ENCODE measurements at places on chromosomes 6 and 20.
A peak's percentile ranks its signal among the peaks of the same experiment; 100 is the strongest.

DNA sequence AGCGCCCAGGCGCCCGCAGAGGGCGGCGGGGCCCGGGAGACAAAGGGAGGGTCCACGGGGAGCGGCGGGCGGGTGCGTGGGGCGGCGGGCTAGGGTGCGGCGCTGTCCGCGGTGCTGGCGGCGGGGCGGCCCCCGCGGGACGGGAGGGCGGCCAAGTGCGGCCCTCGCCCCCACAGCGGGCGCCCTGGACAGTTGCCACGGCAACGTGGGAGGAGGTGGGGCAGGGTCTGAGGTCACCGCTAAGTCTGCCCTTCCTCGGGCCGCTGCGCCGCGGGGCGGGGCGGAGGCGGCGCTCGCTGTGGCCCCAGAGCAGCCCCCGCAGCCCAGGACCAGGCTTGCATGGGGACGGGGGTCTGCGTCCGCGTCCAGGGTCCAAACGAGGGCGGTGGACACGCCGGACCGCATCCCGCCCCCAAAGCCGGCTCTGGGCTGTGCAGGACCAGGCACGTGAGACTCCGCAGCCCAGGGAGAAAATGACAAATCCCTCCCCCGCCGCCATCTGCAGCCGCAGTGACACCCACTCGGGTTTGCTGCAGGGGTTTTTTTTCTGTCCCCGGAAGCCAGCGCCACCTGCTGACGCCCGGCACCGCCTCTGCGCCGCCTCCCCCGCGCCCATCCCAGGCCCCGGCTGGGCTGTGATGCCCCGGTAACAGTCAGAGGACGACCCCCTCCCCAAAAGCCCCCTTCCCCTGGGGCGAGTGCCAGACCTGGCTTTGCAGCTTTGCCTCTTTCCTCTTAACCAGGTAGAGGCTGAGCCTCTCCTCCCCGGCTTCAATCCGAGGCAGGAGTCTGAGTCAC lies 36.8 kb downstream of the YTHDF1 start:
- peak; percentile 49 for DNase-seq

DNA sequence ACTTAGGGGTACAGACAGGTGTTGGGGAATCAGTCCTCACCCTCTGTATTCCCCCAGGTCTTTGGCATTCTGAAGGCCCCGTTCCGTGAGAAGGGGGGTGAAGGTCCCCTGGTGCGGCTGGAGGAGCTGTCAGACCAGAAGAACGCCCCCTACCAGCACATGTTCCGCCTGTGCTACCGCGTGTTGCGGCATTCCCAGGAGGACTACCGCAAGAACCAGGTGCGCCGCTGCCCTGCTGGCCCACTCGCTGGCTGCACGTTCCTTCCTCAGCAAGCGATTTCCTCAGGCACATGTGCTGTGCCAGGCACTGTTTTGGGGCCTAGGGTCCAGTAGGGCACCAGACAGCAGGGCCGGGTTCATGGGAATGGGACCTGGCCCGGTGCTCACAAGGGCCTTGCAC lies 44.4 kb downstream of the UQCC2 start:
- DNase-seq: no peak

DNA sequence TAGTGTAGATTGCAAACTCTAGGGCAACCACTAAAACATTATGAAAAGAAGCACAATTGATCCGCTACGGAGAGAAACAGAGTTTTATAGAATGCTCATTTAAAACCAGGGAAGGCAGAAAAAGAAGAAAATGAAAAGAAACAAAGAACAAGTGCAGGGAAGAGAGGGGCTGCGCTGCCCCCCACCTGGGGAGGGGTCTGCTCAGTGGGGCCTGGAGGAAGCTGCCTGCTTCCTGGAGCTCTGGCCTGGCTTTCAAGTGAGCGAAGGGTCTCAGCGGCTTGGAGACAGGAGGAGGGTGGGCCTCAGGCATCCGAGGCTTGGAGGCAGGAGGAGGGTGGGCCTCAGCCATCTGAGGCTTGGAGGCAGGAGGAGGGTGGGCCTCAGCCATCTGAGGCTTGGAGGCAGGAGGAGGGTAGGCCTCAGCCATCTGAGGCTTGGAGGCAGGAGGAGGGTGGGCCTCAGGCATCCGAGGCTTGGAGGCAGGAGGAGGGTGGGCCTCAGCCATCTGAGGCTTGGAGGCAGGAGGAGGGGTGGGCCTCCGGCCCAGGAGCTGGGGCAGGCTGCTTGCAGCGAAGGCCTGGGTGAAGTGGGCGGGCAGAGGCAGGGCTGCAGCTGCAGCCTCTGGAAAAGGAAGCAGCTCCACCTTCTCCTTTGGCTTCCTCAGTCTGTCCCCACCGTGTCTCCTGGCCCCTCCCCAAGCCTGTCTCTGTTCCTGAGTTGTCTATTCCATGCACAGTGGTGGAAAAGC lies 406.3 kb downstream of the TAF4 start:
- DNase-seq: no peak

DNA sequence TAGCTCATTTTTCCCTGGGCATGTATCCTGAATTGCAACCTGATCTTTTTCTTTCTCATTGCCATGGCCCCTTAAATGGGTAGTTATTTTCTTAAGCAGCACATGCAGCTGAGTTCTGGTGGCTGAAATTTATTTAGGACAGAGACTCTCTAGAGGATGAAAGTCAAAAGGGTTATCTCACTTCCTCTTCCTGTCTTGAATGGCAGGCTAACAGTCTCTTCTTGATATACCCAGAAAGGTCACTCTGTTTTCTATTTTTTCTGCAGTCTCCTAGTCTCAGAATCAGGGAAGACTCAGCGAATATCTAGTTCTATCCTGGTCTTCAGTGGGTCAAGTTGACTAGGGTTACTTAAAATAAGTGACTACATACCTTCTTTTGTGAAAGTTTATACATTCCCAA lies 243.3 kb downstream of the EPHA7 start:
- DNase-seq: no peak

GRCh38 chr6:166507809-166508564 lies 78.5 kb downstream of the RAMACL start:
- no peak for DNase-seq

- DNase-seq: no peak
Measured at GRCh38 chr6:143363299-143363698, 87.2 kb downstream of the ADAT2 start.

DNA sequence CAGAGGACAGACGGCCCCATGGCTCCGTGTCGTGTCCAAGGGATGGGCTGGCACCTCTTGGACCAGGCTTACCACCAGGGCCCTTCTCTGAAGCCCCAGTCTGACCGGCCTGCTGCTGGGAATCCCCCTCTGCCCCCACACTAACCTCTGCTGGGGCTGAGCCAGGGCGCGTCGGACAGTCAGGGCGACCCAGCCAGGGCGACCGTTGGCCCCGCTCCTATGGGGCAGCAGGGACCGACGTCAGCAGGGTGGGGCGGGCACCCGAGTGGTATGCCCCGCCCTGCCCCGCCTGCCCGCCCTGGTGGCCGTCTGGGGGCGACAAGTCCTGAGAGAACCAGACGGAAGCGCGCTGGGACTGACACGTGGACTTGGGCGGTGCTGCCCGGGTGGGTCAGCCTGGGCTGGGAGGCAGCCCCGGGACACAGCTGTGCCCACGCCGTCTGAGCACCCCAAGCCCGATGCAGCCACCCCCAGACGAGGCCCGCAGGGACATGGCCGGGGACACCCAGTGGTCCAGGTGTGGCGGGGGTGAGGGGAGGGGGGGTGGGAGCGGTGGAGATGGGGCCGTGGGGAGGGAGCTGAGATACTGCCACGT lies at the start of gene SLC17A9:
SLC17A9 (plus strand) TSS at position 337 of the 595 bp plus-strand sequence; CDS start at position 459, 122 bp downstream.
- peak; percentile 31 for DNase-seq

DNA sequence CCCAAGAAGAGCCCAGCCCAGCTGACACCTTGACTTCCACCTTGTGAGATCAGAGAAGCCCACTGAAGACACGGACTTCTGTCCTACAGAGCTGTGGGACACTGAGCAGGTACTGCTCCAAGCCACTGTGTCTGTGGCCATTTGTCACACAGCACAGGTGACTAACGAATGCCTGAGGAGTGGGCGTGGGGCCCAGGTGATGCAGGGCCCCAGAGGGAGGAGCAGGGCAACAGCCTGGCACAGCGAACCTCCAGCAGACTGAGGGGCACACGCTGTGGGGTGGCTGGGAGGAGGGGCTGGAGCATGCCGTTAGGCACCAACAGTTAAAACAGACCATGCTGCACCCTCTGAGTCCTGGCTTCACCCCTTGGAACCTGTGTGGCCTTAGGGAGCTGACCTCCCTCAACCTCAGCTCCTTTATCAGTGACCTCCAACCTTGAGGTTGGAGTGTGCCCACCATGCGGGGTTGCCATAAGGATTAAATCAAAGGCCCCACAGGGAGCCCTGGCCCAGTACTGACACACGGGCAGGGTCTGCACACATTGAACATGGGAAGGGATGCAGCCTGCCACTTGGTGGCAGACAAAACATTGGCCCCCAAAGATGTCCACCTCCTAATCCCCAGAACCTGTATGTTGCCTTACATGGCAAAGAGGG lies 119.9 kb upstream of the CST7 start:
- DNase-seq: no peak

GRCh38 chr6:89941031-89941762 lies 46.9 kb downstream of the GJA10 start:
- DNase-seq: no peak

GRCh38 chr6:149209871-149210775 lies 107.4 kb upstream of the TAB2 start:
- peak; percentile 11 for DNase-seq

DNA sequence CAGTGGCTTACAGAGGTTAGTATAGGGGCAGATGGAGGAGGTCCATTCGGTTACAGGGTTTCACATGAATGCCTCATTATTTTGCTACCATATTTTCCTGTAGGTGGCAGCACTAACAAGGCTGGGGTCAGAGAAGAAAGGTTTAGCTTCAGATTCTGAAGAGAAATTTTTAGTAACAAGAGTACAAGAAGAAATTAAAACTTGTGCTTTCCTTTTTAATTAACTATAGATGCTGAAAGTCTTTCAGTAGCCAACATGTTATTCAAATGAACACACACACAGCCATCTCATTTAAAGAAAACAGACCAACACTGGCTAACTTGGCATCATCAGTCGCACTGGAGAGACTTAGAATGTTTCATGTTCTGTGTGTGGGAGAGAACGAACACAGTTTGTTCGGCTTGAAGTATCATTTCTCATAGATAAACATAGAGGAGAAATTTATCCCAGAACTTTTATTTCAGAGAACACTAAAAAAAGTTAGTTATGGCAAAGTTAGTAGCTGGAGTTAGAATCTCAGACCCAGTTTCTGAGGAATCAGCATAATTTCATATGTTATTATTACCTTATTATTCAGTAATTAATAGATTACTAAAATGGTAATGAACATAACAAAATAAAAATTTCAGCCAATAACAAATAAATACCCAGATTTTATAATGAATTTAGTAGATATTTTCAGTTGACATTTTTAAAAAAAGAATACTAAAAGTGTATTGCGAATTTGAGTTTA lies 314.0 kb upstream of the RSPO3 start:
- DNase-seq: no peak

GRCh38 chr20:38209054-38209675 lies 44.1 kb upstream of the TGM2 start:
- no peak for DNase-seq

GRCh38 chr20:35648836-35649235 lies 15.9 kb downstream of the CPNE1 start:
- no peak for DNase-seq

DNA sequence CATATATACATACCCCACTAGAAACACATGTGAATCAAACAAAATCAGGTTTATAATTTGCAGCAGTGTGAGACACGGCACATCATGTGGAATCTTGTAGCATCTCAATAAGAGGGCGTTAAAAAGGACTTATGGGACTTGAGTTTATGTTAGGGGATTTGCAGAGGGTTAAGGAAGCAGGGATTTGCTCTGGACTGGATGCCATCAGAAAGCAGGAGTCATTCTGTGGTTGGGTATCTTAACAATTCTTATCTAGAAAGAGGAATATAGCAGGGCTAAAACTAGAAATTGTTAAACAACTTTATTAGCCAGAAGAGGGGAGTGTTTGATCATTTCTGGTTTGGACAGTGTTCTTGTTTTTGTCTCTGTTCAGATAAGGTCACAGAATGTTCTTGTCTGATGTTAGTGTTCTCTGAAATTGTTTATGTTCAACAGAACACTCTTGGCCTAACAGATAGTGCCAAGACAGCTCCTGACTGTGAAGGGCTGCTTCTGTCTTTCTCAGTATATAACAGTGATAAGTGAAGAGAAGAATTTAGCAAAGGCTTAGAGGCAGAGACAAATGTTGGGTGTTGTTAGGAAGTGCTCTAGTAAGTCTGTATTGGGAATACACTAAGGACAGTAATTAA lies 39.2 kb downstream of the LIN28B start:
- DNase-seq: no peak

GRCh38 chr6:155543166-155543847 lies 87.7 kb upstream of the NOX3 start:
- no peak for DNase-seq

DNA sequence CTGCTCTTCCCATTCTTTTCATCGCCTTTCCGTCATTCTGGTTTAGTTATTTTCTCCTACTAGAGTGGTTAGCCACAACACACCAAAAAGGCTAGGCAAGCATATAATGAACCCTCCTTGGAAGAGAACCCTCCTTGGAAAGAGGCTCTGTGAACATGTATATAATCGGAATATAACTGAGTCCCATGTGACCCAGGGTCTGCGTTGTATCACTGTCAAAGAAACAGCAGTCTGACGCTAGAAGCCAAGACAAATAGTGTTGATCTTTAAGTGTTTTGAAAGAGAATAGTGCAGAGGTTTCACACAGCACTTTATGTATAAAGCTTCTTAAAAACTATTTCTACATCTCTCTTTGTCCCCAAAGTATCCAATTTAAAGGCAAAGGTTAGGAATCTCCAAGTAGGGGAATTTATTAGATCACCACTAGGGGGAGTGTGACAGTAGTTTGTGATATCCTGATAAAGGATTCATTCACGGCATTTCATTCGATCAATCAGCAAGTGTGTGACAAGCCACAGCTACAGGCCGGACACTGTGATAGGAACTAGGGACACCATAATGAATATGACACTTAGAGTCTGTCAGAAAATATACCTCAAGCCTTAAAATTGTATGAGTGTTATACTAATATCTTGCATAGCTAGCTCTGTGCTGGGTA lies 395.3 kb downstream of the CD109 start:
- DNase-seq: no peak

- DNase-seq: no peak
Measured at GRCh38 chr6:83126807-83127206, 59.3 kb downstream of the DOP1A start.

DNA sequence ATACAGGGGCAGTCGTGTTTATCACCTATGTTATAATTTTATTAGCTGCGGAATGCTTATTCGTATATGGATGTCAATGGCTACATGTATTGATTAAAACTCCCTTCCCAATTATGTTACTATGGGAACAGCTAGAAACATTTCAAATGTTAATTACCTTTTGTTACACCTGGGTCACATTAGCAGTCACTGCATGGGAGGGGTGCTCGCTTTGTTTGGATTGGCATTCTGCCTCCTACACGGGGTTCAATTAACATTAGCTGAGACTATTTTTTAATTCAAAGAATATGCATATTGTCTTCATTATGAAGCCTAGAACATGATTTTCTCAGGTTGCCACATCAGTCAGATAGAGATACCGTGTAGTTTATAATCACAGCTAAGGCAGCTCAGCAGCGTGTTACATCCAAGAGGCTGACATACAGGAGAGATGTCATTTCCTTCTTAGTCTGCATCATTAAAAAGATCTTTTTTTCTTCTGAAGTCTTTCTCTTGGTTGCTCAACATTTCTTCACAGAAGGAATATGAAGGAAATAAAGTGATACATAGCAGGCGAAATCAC lies 76.2 kb upstream of the RPS6KA2 start:
- DNase-seq: no peak
